SJSA1 (cell line): ENCODE measurements at places on chromosomes 16 and 17. TPM values are rescaled to one million over a fixed set of nuclear protein-coding genes. Genes with fewer than 3 reads are reported as not detected.

Gene NACA2
- not detected in 2 replicates for total RNA-seq

Gene FA2H
- not detected in 2 replicates for total RNA-seq

Gene HOXB7
- total RNA-seq = 23.0 and 28.4 TPM in 2 replicates

Gene ESRP2
- 0.24 TPM in 1 of 2 replicates, not detected in the other for total RNA-seq

DNA sequence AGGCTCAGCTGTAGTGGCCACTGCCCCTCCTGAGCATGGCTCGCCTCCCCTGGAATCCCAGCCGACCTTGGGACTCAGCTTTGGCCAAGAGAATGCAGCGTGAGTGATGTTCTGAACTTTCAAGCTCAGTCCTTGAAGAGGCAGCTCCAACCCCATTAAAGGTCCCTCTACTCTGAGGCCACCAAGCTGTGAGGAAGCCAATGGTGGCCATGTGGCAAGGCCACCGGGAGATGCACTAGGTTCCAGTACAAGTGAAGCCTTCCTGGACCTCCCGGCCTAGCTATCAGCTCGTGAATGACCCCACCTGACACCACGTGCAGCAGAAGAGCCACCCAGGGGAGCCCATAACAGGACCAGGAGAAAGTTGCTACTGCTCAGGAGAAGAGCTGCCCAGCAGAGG lies 81.7 kb upstream of the GNG13 start:
- no peak for DNase-seq

- no peak for DNase-seq
Measured at GRCh38 chr16:28183484-28183883, 28.3 kb downstream of the XPO6 start.

DNA sequence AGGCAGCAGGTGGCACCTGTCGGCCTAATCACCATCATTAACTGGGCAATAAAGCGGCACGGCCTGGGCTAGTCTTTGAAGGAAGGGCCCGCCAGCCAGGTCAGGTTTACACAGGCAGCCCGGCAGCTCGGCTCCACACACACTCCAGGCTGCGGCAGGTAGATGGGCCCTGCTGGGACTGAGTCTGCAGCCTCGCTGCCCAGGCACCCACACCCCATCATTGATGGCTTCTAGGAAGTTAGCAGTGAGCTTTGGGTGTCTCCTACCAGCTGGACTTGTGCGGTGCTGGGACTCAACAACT lies 6.8 kb upstream of the FOXN1 start:
- DNase-seq = no peak
